Fibroblast of skin of right biceps (primary cell): ENCODE measurements at places on chromosomes 2 and 18.

DNA sequence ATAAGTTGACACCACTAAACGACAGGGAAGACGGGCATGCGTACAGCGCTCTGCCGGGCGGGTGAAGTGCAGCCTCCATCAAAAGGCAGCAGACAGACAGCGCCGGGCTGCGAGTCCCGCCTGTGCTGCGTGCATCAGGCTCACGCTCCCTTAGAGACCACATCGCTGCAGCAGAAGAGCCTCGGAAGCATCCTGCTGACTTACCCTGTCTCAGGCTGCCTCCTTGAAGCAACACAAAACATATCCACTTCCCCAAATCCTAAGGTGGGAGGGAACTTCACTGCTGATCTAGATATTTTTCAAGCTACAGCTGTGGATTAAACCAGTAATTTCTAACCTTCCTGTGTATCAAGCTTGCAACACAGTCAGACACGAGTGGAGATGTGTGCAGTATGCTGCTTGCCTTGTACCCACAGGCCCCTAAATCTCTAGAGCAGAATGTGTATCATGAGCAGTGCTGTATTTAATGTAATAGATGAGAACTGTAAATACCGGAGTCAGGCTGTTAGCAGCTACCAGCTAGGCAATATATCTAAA is 6.4 kb downstream of the MYT1L start:
- no peak for DNase-seq

- no peak for DNase-seq
Observed at GRCh38 chr2:150339951-150340350, 147.5 kb downstream of the RND3 start.

GRCh38 chr2:230324503-230324902 is 2.5 kb upstream of the SP140L start:
- no peak for DNase-seq

DNA sequence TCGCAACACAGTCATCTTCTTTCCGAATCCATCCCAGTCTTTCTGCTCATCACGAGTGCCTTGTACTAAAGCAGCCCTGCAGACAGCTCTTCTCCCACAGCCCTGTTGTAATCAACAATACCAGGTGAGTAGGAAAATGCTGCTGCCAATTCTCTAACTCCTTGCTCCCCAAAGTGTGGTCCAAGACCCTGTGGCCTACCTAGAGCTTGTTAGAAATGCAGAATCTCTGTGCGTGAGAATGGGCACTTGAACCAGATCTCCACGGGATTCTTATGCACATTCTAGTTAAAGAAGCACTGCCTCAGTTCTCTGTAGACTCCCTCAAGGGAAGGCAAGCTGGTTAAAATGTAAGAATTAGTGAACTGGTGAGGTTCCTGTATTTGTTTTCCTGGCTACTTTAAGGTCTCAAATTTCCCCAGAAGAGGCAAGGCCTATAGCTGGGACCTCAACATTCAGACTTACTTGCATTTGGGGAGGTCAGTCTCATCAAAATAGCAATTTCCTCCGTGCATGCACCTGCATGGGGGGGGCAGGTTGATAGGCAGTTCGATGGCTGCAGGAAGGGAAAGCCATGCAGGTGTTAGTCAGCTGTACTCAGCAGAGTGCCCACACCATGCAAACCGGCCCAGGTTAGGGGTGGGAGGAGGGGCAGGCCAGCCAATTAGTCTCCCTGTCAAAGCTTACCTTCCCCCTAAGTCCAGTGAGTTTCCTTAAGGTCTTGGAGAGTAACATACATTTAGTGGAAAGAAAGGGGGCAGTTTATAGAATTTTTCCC is 70.8 kb downstream of the DHRS9 start:
- DNase-seq = no peak

DNA sequence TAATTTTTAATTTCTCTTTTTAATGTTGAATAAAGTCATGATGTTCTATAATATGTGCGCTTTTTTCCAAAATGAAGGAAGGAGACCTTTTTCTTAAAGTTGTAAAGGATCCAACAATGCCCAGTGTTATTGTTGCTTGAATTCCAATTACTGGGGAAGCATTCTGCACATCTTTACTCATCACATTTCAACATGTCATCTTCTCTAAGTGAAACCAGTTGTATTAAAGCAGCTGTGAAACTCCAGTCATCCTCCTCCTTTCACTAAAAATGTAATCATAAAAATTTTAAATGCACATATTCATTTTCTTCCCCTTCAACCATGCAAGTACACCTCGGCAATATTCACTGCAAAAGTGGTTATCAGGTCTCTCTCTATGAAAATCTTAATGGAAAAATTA is 722.7 kb downstream of the TSN start:
- peak; percentile 35 for DNase-seq

- peak; percentile 5 for DNase-seq
Observed at GRCh38 chr2:155372969-155373368, 674.5 kb downstream of the KCNJ3 start.

- peak; percentile 18 for DNase-seq
Observed at GRCh38 chr2:178258916-178259315, 64.6 kb downstream of the OSBPL6 start.
